T-helper 22 cell (primary cell): ENCODE measurements at places on chromosomes 1 and 21.

GRCh38 chr1:27045973-27046558 lies 33.4 kb upstream of the TENT5B start:
- peak; percentile 19 for DNase-seq

- no peak for DNase-seq
These were observed 57.8 kb downstream of the EPB41 start for GRCh38 chr1:28971980-28972771.

- DNase-seq = no peak
These were observed 400.7 kb downstream of the NEGR1 start for GRCh38 chr1:71881611-71882010.

DNA sequence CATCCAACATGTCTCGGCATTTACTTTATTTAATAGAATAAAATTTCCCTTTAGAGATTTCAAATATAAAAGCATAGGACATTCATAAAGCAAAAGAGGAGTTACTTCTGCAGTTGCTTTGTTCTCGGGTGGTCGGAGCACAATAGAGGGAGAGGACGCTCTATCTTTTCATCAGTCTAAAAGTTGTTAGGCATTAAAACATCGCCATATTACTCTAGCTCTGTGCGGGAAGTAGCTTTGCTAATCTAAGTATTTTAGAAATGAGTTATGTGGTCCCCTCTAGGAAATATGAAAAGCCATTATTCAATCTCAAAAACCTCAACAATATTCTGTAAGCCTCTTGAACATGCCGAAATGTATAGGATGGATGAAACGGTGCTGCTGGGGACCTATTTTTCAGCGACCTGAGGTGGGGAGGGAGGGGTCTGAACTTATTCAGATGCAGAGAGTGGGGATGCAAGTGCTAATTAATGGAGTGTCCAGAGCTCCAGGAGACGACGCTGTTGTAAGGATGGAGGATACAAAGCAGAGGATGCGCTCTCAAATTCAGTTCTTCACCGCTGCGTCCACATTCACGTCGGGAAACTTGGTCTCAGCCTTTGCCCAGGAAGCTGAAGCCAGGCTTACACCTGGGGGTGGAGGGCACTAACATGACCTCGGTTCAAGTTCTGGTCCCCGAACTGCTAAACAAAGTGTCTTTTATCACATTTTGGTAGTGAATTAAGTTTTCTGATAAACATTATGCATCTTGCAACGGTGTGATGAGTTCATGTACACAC lies 6.3 kb downstream of the CDKN2C start:
- DNase-seq = no peak

- DNase-seq = no peak
These were observed 1337.8 kb downstream of the AMY1C start for GRCh38 chr1:105087506-105087905.

DNA sequence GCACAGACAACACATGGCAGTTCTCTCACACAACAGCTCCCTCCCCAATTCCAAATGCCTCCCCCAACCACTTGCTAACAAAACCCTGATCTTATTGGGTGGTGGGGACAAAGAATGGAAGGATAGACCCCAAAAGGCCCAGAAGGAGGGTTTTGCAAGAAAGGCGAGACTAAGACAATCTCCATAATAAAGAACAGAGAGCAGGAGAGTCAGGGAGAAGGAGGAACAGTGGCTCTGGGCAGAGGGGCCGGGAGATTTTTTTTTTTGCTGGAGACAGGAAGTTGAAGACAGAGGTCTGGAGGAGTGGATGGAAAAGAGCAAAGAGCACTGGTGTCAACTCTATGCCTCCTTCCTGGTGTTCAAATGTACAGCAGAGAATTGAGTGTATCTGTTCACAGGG lies 6.5 kb upstream of the C1QA start:
- no peak for DNase-seq

DNA sequence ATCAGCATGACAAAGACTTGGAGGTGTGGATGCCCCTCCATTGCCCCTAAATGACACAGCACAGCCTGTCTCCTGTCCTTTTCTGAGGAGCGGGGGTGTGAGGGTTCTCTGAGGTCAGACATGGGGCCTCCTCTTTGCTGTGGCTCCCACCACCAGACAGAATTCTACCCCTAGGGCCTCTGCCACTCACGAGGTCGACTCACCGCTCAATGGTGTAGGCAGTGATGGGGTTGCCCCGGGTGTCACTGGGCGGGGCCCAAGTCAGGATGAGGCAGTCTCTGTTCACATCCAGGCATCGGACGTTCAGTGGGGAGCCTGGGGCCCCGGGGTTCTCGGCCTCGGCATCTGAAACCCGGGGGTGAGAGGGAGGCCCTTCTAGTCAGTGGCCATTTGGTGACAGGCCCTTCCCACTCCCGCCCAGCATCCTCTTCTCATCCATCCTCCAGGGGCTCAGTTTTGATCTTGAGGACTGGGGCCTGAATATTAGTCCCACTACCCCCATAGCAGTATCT lies 19.9 kb downstream of the MYOM3 start:
- no peak for DNase-seq

- DNase-seq = no peak
These were observed 1.4 kb downstream of the HMGN1 start for GRCh38 chr21:39347537-39347936.

DNA sequence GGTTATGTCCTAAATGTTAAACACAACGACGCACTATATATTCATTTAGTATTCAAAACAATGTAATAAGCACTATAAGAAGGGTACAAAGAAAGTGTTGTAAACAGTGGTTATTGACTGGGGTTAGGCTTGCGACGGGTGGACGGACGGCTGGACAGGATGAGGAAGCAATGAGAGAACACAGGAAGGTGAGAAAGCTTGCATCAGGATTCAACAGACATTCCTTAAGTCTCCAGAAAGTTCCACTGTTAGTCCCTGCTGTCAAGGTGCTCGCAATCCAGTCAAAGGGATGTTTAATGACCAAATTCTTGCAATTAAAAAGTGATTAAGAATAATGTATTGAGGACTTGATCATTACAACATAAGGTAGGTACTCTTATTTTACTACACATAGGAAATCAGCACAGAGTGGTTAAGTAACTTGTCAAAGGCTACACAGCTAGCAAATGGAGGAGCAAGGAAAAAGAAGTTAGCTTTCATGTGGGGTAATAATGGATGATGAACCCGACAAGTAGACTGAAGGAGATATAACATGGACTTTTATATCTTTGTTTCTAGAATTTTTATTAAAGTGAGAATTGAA lies 994 bp upstream of the ACBD6 start:
- DNase-seq = no peak

DNA sequence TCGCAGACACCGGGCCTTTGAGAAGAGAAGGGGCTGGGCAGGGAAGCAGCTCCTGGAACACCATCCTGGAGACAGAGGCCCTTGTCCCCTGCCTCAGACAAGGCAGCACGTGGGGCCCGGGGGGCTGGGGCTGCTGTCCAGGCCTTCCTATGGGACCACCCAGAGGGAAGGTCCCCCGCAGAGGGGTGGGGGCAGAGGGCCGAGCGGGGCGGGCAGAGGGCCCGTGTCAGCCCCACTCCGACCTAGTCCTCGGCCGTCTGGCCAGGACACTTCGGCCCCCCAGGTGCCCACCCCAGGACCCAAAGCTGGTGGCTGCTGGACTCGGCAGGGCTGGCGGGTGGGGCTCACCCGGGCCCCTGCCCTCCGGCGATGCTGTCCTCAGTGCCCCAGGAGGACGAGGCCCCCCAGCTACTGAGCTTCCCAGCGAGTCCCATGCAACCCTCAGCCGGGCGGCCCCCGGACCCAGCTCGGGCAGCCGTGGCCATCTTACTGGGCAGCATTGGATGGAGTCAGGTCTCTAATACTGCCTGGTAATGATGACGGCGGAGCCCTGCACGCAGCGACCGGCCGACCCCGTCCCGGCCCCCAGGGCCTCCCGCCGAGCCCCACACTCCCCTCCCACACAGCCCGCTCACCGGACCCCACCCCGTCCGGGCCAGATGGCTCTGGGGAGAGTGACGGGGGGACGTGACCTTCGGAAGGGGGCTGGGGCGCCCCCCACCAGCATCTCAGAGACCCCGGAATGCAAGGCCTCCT lies 6.9 kb upstream of the TTLL10 start:
- no peak for DNase-seq

DNA sequence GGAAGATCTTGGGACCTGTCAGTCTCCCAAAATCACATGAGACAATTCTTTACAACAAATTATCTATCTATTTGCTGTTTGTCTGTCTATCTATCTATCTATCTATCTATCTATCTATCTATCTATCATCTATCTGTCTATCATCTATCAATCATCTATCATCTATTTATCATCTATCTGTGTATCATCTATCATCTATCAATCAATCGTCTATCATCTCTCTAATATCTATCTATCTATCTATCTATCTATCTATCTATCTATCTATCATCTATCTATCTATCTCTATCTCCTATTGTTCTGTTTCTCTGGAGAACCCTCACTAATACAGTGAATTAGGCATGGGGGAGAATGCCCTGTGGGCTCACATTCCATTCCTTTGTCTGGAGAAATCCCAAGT lies 73.3 kb upstream of the HMGB4 start:
- DNase-seq = no peak

GRCh38 chr1:230278376-230278775 lies 147.8 kb downstream of the PGBD5 start:
- no peak for DNase-seq

- no peak for DNase-seq
These were observed 171.9 kb upstream of the BEND5 start for GRCh38 chr1:48948562-48948961.

GRCh38 chr1:6045110-6045502 lies 582 bp upstream of the KCNAB2 start:
- DNase-seq = no peak

GRCh38 chr1:174131032-174131638 lies 28.2 kb upstream of the RABGAP1L start:
- no peak for DNase-seq

GRCh38 chr1:171245458-171246064 lies 2.7 kb upstream of the FMO1 start:
- DNase-seq = no peak

- no peak for DNase-seq
These were observed 9.1 kb upstream of the LCE2D start for GRCh38 chr1:152654110-152654509.

GRCh38 chr21:45641480-45642035 lies 2.0 kb upstream of the PCBP3 start:
- DNase-seq = no peak

- DNase-seq = no peak
These were observed 245.5 kb downstream of the RPS6KC1 start for GRCh38 chr1:213296558-213296957.

DNA sequence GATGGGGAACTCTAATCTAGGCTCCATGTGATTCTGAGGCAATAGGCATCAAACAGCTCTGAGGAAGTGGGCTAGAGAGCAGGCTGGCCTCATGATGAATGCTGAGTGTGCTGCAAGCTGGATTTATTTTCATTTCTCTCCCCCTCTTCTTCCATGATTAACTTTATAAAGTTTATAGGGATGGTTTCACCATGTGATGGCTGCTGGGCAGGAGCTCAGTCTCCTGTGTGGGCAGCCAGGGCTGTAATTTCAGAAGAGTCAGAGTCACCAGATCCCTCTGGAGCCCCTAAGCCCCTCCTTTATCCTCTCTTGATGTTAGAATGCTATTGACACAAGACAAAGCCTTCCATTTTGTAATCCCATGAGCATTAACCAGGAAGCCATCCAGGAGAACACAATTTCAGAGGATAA lies 143.6 kb downstream of the CNIH3 start:
- no peak for DNase-seq

DNA sequence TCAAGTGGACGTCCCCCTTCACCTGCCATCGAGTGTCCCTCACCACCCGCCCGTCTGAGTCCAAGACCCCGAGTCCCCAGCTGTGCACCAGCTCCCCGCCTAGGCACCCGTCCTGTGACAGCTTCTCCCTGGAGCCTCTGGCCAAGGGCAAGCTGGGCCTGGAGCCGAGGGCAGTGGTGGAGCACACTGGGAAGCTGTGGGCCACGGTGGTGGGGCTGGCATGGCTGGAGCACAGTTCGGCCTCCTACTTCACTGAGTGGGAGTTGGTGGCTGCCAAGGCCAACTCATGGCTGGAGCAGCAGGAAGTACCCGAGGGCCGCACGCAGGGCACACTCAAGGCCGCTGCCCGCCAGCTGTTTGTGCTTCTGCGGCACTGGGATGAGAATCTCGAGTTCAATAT lies 63.2 kb downstream of the VWA5B1 start:
- DNase-seq = no peak

DNA sequence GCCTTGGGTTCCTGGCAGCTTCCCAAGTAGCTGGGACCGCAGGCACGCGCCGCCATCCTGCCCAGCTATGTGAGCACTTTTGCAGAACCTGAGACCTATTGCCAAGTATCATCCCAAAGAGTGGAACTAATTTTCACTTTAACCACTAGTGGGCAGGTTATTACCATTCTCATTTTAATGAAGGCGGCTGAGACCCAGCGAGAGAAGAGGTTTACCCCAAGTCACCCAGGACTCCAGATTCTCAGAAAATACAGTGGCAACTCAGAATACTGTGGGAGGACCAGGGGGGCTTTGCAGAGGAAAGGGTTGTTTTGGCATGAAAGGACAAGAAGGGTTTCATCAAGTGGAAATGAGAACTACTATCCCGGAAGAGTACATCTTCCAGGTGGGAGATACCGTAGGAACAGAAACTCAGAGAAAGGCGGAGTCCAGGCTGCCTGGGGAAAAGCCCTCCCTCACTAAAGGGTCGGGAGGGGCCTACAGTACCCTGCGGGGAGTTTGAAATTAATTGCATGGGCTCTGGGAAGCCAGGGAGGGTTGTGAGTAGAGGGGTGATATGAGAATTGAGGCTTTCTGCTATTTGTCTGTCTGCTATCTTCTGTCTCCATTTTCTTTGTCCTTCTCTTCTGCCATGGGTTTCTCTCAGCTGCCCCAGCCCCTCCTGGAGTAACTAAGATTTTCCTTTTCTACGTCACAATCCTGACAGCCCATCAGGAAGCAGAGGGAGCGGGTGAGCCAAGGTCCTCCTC lies 7.2 kb upstream of the SEMA4A start:
- DNase-seq = no peak

DNA sequence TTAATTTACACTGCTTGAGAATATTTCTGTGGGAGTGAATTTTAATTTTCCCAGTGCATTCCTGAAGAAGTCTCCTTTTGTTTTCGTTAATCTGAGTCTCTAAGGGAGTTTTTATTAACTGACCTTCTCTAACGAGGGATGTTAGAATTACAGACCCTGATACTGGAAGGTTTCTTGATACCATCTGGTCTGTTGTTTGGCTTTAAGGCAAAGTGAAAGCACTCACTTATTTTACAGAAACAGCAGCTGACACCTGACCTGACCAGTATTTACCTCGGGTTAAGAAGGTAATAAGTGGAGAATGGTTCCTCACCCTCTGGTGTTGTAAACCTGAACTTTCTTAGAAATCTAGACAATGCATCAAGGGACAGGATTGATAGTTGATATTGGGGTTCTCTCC lies 12.4 kb downstream of the CDC14A start:
- no peak for DNase-seq

GRCh38 chr1:81678779-81679178 lies 122.0 kb upstream of the ADGRL2 start:
- DNase-seq = no peak

GRCh38 chr1:231612393-231613089 lies 14.0 kb upstream of the DISC1 start:
- peak; percentile 6 for DNase-seq

GRCh38 chr1:118291661-118292060 lies 106.6 kb upstream of the SPAG17 start:
- no peak for DNase-seq

- no peak for DNase-seq
These were observed 754.0 kb upstream of the ADGRL4 start for GRCh38 chr1:79760531-79760930.
